Occipital lobe (tissue), 3 donors: ENCODE measurements at places on chromosomes 3 and 15. TPM values are rescaled to one million over a fixed set of nuclear protein-coding genes. Genes with fewer than 3 reads are reported as not detected.

The TNFAIP8L3 gene
- 1.9 TPM for total RNA-seq

The TM4SF4 gene
- not detected for total RNA-seq

The CCR5 gene
- 0.16 TPM for total RNA-seq

The ACKR2 gene
- 0.16 TPM for total RNA-seq

The HIGD2B gene
- total RNA-seq, result 0.47 TPM

The ZMYND10 gene
- total RNA-seq, result 2.5 TPM

The ACKR4 gene
- 0.16 TPM for total RNA-seq

The MEX3B gene
- total RNA-seq, result 96.4 TPM

The IL5RA gene
- 0.78 TPM for total RNA-seq

The IGSF10 gene
- total RNA-seq, result 0.31 TPM

The MAP6D1 gene
- 4.5 TPM for total RNA-seq

The KCNAB1 gene
- total RNA-seq, result 15.3 TPM
